ENCODE measurements at places on chromosomes 5 and 9.

- no peak for DNase-seq
Measured at GRCh38 chr9:20065796-20066700, 277.2 kb upstream of the SLC24A2 start.

DNA sequence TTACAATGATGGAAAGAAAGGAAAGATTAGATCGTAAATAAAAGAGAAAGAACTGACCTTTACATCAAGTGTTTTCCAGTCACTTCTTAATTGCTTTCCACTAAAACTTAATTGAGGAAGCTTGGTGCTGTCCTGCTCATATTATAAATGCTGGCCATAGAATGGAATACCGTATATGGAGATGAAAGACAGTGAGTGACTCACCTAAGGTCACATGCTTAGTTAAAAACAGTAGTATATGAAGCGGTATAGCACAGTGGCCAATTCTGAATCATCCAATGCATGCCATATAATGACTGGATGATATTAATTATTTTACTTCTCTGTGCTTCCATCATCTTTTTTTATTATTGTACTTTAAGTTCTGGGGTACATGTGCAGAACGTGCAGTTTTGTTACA lies 482.4 kb upstream of the SGCD start:
- DNase-seq: no peak

- no peak for DNase-seq
Measured at GRCh38 chr9:124102363-124102762, 90.8 kb downstream of the LHX2 start.

GRCh38 chr5:25448190-25448621 lies 803.4 kb upstream of the CDH10 start:
- no peak for DNase-seq

DNA sequence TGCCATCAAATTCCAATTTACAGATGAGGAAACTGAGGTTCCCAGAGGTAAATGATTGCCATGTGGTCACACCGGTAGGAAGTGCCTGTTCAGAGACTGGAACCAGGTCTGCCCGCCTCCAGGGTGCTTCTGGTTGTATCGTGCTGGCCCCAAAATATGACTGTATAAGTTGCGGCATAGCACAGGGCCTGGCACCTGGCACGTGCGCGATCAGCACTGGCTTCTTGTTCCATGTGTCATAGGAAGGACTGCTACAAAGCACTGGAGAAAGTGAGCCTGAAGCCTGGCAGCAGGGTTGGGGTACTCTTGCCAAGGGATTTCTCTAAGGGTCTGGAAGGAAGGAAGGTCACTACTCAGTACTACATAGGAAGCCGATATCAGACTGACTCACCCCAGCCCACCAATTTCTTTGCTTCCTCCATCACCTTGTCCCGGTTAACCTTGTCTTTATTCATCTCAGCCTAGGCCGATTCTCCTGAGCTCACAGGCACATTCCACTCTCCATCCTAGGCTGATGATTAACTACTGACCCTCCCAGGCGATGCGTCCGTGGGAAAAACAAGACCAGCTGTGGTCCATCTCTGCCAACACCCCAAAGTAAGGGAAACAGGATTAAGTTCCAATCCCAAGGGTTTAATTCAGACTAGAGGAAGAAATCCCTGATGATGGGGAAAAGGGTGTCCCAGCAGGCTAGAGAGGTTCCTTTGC lies 1.8 kb downstream of the HRH2 start:
- DNase-seq: no peak

DNA sequence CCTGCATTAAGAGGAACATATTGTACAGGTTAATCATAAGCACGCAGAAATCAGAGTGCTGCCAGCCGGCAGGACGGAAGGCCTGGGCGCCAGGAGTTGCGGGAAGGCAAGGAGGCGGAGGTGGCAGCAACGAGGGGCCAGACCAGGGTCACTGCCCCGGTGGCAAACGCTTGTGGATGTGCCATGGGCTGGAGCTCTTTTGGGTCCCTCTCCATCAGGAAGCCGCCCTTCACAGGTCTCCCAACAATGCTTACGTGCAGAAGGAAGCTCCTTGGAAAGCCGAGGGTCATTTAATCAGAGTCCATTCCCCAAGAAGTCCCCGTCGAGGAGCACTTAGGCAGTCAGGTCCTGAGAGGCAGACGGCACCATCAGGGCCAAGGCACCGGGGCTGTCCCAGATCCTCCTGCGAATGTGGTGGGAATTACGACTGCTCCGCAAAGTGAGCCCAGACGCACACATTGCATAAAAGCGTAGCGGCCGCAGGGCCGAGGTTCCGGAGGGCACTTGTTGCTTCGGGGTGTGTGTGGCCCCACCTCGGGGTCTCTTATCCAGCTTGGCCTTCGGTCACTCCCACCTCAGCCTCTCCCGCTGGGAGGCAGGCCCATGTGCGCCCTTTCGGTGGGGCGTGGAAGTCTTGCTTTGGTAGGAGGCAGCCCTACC lies 20.5 kb downstream of the MRPL36 start:
- no peak for DNase-seq

DNA sequence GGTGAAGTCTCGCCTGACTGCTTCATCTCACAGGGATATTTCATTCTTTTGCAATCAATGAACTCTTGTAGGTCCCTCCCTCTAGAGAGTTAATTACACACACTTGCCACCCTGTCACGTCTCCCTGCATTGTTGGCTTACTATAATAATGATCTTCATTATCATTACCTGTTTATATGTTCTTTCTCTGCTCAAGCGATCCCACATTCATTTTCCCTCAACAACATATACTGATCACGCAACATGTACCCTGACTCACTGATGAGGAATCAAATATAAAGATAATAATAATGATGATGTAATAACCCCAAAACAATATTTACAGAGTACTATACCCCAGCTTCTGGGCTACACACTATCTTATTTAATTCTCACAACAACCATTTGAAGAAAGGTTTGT lies 88.5 kb downstream of the FEM1C start:
- DNase-seq: no peak

GRCh38 chr9:34045903-34046302 lies 2.8 kb downstream of the UBAP2 start:
- DNase-seq: no peak

GRCh38 chr9:117696154-117696553 lies 8.0 kb upstream of the TLR4 start:
- no peak for DNase-seq

DNA sequence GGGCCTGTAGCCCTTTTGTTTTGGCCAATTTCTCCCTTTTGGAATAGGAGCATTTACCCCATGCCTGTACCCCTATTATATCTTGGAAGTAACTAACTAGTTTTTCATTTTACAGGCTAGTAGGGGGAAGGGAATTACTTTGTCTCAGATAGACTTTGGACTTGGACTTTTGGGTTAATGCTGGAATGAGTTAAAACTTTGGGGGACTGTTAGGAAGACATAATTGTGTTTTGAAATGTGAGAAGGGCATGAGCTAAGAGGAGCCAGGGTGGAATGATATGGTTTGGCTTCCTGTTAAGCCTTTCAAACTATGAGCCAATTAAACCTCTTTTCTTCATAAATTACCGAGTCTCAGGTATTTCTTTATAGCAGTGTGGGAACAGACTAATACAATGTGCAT lies 168.1 kb downstream of the FGF1 start:
- DNase-seq: no peak

DNA sequence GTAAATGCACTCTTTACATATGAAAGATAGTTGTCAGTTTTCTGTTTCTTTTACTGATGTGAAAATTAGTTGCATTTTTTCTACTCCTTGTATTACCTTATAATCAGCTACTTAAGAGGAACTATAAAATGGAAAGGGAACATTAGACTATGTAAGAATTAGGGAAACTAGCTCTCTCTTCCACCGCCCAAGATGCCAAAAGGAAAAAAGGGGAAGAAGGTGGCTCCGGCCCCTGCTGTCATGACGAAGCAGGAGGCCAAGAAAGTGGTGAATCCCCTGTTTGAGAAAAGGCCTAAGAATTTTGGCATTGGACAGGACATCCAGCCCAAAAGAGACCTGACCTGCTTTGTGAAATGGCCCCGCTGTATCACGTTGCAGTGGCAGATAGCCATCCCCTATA lies 15.2 kb upstream of the HOMER1 start:
- DNase-seq: no peak

DNA sequence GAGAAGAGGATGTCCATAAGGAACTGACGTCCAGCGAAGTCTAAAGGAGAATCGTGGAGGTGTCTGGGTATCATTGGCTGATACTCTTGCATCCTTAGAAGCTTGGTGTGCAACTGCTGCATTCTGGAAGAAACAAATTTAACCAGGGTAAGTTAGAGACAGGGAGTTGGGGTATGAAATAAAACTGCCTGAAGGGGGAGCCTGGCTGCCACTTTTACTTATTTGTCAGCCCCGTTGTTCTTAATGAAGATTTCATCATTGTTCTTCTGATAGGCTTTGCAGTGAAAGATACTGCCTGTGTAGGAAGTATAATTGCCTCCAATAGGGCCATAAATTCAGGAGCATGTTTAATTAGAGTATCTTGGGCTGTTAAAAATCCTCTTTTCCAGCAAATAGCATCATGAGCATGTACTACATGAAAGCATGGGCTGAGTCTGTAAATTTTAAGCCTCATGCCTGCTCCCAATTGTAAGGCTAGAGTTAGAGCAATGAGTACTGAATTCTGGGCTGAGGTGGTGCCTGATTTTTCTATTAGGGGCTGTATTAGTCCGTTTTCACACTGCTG lies 1264.5 kb upstream of the ACO1 start:
- DNase-seq: peak; percentile 26

GRCh38 chr5:93532370-93532769 lies 48.6 kb downstream of the NR2F1-AS1 start:
- DNase-seq: no peak

- peak; percentile 62 for DNase-seq
Measured at GRCh38 chr5:55771175-55771655, 33.4 kb downstream of the DDX4 start.

- no peak for DNase-seq
Measured at GRCh38 chr5:157046041-157046440, 12.9 kb downstream of the HAVCR1 start.

GRCh38 chr5:18314192-18314778 lies 680.0 kb downstream of the TAF11L14 start:
- no peak for DNase-seq

GRCh38 chr5:141672841-141673813 lies 8.9 kb downstream of the ARAP3 start:
- DNase-seq: no peak

- DNase-seq: peak; percentile 75
Measured at GRCh38 chr9:122402403-122402871, 31.6 kb downstream of the PTGS1 start.

GRCh38 chr5:125835293-125836172 lies 587.7 kb upstream of the GRAMD2B start:
- DNase-seq: no peak

- no peak for DNase-seq
Measured at GRCh38 chr5:41277476-41278245, 64.3 kb upstream of the C6 start.

- DNase-seq: peak; percentile 28
Measured at GRCh38 chr5:94388773-94389514, 229.5 kb downstream of the KIAA0825 start.

- DNase-seq: peak; percentile 30
Measured at GRCh38 chr5:77031891-77032290, 1.7 kb downstream of the AGGF1 start.

DNA sequence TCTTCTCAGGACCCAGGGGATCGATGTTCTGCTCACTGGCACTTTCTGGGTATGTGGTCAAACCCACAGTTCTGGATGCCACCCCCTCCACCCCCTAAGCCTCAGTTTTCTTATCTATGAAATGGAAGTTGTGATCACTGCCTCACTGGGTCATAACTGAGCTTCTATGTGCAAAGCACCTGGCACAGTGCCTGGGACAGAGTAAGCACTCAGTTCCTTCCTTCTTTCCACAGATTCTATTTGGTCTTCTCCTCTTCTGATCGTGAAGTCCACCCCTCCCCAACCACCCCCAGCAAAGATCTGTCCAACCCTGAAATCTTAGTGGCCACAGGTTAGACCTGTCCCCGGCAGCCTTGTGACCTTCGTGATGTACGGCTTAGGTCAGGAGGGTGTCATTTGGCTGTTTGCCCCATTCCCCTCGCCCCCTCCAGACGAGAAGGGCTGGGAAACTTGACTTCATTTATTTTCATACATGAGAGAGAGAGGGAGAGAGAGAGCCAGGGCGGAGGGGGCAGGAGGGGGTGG lies 181.4 kb downstream of the FGF18 start:
- DNase-seq: no peak

DNA sequence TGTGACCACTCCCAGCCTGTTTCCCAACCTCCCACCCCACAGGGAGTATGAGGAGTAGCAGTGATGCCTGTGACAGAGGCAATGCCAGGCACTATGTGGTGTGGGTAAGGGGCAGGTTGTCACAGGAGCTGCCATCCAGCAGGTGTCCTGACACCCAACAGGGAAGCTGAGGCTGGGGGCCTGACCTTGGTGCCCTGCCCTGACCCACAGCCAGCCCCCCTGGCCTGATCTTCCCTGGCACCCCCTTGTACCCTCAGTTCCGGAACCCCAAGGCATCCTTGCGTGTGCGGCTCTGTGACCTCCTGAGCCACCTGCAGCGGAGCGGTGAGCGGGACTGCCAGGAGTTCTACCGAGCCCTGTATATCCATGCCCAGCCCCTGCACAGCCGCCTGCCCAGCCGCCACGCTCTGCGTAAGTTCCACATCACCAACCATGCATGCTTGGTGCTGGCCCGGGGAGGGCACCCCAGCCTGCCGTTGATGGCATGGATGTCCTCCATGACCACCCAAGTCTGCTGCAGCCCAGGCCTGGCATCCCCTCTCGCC lies 14.4 kb downstream of the CARD19 start:
- no peak for DNase-seq

DNA sequence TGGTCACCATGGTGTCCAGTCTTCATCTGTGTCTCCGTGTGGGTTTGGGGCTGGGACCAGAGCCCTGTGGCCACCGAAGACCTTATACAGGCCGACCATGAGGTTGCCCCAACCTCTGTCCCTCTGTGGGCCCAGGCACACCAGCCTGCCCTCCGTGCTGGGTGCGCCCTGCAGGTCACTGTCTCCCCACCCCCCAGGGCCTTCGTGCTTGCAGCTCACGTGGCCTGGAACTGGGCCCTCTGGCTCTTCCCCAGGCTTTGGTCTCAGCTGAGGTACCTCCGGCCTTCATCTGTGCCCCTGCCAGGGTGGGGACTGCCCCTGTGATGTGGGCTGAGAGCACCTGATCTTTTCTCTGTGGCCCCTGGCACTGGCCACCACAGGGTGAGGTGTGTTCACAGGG lies 92.1 kb downstream of the RXRA start:
- DNase-seq: no peak

GRCh38 chr9:108983885-108984284 lies 29.4 kb downstream of the CTNNAL1 start:
- no peak for DNase-seq

- no peak for DNase-seq
Measured at GRCh38 chr5:14715481-14715880, 51.0 kb downstream of the OTULIN start.

GRCh38 chr5:125002727-125003598 lies 256.5 kb upstream of the ZNF608 start:
- DNase-seq: no peak

- DNase-seq: no peak
Measured at GRCh38 chr9:33835625-33836260, 18.8 kb downstream of the UBE2R2 start.

DNA sequence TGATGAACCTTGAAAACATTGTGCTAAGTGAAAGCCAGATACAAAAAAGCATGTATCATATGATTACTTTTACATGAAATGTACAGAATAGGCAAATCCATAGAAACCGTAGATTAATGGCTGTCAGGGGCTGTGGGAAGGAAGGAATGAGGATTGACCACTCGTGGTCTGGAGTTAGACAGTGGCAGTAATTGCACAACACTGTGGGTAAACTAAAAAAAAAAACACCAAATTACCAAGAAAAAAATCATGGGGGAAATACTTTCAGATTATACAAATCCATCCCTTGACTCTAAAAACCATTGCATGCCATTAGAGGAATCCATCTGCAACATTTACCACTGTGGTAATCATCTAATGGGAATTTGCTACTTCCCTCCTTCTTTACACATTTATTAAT lies 140.0 kb downstream of the SIL1 start:
- no peak for DNase-seq
